ENCODE measurements at places on chromosomes 4 and X. TPM values are rescaled to one million over a fixed set of nuclear protein-coding genes. Genes with fewer than 3 reads are reported as not detected.

DGKQ gene
- 16.8 TPM for total RNA-seq

CDKL2 gene
- total RNA-seq: 0.45 TPM

ZC4H2 gene
- total RNA-seq: 21.3 TPM

ANXA3 gene
- 2.2 TPM for total RNA-seq

SPP1 gene
- total RNA-seq: not detected

All from activated naive CD4-positive, alpha-beta T cell treated with anti-CD3 and anti-CD28 coated beads, Interleukin-2, amount 10 ng/mL, durations not matched to agents 5 hours and 36 hours (primary cell).